ENCODE measurements at places on chromosomes 4 and X.
A peak's percentile ranks its signal among the peaks of the same experiment; 100 is the strongest.

- DNase-seq, result no peak
Observed at GRCh38 chr4:146087856-146088255, 87.7 kb upstream of the LSM6 start.

DNA sequence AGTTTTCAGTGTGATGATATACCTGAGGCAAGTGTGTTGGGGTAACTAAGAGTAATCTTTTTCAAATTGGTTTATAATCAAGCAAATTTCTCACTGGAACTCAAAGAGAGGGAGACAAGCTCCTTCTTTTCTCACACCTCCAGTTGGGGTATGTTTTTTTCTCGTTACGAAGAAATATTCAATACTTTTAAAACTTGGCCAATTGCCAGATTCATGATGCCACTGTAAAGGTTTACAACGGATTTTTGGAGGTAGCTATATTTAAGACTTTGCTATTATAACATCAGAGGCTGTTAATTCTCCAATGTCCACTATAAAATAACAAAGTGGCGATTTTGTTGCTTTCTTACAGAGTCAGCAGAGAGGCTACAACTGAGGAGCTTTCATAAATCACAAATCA lies 49.2 kb upstream of the ATP8A1 start:
- DNase-seq, result no peak

DNA sequence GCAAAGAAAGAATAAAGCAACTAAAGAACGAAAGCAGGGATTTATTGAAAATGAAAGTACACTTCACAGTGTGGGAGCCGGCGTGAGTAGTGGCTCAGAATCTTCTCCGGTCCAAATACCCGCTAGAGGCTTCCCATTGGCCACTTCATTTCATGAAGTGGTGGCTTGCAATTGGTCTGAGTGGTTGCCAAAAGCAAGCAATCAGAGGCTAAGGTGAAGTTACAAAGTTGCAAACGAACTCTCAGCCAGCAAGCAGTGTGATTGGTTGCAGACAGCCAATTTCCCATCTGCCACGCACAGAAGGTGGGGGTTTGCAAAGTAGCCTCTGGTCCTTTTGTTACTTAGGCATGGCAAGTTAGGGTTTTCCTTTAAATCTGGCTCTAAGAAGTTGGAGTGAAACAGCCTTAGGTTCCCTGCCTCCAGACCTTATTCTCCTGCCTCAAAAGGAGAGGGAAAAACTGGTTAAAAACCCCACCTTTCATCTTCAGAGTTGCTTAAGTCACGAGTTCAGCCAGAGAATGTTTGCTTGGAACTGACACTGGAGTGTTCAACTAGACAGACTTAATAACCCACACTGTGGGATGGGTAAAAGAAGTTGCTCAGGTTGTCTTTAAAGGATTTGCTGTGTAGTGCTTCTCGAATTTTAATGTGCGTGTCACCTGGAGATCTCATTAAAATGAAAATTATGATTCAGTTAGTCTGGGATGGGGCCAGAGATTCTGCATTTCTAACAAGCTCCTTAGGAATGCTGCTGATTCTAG lies 6.9 kb upstream of the CLOCK start:
- no peak for DNase-seq

DNA sequence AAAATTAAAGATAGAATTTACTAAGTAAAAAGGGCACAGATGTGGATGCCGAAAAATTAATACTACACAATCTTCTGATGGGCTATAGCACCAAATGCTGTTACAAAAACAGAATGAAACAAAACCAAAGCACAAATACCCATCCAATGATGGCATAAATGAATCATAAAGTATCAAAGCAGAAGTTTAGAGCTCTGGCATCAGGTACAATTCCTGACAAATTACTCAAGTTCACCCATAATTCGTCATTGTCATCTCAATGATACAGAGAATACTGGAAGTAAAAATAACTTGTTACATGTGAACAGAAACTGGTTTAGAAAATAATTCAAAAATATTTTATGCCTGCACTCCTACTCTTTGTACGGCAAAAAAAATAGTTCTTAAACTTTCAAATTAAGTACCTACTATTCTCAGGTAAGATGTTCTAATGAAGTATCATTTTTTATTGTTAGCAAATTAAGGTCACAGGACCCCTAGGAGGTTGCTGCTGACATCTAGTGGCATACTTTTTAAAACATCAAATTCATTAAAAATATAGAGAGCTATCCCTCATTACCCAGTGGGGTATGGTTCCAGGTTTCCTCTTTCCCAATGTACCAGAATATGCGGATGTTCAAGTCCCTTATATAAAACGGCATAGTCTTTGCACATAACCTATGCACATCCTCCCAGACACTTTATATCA lies 126.1 kb downstream of the INPP4B start:
- DNase-seq, result no peak

DNA sequence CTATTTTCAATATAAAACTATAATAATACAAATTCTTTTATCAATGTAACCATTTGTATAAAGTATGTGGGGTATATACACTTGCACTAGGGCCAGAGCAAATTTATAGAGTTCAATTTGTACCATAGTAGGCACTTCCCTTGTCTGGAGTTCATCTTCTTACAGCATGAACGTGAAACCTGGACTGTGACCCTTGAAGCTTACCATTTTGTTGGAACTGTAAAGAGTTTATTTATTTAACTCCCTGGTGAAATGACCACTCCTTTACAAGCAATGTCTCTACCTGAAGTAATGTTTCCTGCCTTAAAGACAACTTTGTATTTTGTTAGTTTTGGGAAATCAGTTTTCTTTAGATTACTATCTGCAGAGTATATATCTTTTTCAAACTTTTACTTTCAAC lies 188.2 kb downstream of the ARAP2 start:
- DNase-seq, result no peak

DNA sequence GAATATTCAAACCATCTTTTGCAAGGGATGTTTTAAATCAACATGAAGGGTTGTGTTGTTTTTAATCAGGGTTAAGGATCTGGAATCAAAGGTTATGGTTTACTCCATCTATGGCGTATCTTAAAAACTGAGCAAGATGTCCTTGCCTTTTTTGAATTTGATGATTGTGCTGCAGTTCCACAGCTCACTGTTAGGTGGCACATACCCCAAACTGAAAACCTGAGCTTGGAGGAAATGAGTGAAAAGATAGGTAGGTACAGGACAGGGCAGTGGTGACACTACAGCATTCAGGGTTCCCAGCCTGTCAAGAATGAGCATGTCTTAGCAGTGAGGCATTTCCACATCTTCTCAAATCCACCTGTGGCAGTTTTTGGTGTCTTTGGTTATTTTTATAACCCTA lies 13.1 kb upstream of the EOLA1 start:
- DNase-seq, result no peak

- DNase-seq, result no peak
Observed at GRCh38 chrX:39504850-39505259, 592.9 kb downstream of the BCOR start.

- no peak for DNase-seq
Observed at GRCh38 chrX:106919932-106920452, at the start of gene CLDN2. Gene CLDN2, plus strand, starts transcription at chrX:106920402. Its CDS starts 7,827 bp downstream, at chrX:106928229.

DNA sequence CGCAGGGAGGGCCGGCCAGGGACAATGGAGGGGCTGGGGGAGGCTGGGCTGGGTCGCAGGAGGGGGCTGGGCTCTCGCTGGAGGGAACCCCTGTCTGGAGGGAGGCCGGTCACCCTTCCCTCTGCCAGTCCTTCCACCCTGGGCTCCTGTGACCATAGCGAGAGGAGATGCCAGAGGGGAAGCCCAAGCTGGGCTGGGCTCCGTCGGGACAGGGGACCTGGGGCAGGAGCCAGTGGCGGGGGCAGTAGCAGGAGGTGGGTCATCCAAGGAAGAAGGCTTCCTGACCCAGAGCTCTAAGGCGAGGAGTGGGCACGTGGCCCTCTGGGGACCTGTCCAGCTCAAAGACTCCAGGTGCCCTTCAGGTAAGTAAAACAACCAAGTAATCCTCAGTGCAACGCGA lies 16.9 kb downstream of the CTAG1B start:
- DNase-seq, result no peak

GRCh38 chrX:40079572-40079971 lies 18.2 kb downstream of the BCOR start:
- DNase-seq, result no peak

GRCh38 chr4:118817178-118817930 lies 18.6 kb downstream of the SEC24D start:
- no peak for DNase-seq

DNA sequence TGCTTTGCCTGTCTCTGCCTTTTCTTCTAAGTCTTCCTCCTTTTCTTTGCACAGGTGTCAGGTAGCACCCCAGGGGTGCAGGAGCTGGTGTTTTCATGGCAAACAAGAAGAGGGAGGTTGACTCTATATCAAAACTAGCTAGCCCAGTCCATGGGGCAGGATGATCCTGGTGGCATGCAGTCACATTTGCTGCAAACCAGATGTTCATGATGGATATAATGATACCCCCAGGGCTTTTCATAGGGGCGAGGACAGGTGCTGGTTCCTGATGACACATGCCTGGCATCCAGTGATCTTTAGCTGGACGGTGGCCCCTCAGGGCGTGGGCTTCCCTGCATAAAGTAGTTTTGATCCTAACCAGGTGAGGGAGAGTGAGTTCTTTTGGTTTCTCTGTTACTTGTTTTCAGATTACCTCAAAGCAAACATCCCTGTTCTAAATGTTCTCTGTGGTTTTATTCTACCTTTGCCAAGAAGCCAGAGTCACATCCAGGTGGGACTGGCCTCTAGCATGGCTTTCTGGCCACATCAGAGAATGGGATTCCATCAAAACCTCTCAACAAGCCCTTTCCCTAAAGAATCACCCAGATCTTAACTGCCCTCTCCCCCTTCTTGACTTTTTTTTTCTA lies 11.2 kb upstream of the UBA6 start:
- no peak for DNase-seq

- no peak for DNase-seq
Observed at GRCh38 chrX:341541-342101, 23.0 kb upstream of the GTPBP6 start.

GRCh38 chr4:112938461-112939058 lies 110.9 kb upstream of the ANK2 start:
- no peak for DNase-seq

GRCh38 chr4:185019456-185020292 lies 1.4 kb downstream of the HELT start:
- no peak for DNase-seq

GRCh38 chr4:148779771-148780170 lies 337.6 kb upstream of the NR3C2 start:
- DNase-seq, result no peak

- no peak for DNase-seq
Observed at GRCh38 chr4:85744950-85745349, 270.0 kb downstream of the ARHGAP24 start.

DNA sequence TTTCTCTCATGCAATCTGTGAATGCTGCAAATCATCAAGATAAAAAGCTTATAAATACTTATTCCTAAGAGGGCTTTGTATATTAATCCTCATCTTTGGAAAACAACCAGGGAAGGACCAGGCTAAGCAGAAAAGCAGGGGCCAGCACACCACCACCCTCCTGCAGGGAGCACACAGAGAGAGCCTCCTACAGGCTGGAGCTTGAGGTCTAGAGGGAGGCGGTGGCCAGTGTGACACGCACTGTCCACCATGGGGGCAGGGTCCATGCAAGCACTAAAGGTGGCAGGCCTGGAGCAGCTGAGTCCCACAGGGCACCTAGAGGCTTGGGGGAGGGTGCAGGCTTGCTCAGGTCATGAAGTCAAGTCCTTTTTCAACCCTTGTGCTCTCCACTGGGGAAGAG lies 236.9 kb downstream of the TACR3 start:
- no peak for DNase-seq

DNA sequence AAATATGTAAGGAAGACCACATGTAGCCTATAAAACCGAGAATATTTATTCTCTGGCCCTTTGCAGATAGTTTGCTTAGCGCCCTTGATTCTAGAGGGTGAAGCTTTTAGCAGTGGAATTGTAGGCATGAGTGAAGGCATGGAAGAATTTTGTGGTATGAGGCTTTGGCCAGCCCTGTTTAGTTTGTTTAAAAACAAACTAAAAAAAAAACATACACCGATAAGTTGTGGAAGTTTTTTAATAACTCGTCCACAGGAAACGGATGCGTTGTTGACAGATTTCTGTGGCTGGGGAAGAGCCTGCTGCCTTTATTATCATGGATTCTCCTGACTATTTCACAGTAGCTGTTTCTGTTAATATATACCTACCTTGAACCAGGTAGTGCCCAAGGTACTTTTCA lies 194.7 kb upstream of the LNX1 start:
- DNase-seq, result no peak

- no peak for DNase-seq
Observed at GRCh38 chrX:138723301-138723700, 11.8 kb upstream of the FGF13 start.

GRCh38 chr4:138562544-138562991 lies 320.4 kb upstream of the SLC7A11 start:
- DNase-seq, result no peak

DNA sequence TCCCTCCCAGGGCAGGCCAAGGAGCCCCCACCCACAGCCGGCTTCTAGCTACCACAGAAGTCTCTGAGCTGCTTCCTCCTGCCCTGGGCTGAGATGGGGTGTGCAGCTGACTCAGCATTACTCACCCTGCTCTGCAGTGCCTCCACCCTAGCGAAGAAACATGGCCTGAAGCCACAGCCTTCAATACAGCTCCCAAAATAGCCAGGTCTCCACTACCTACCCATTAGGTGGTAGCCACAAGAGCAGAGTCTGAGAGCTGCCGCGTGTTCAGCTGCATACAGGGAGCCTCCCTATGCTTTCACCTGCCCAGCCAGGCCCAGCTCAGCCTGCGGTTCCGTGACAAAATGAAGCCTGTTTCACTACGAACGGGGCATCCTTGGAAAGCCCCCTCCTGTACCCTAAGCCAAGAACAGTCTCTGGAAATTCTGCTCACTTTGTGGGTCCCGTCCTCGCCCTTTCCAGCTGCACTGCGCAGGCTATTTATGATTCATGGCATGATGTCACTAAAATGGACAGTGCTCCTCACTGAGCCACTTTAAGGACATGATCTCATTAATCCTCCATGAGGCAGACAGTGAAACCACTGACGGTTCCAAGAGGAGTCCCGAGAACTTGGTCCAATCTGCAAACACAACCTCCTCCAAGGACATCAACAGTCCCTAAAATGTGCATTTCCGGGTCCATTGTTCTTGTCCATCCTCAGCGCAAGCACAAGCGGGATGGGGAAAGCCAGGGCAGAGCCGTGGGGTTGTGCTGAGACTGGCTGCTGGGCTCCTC lies 20.2 kb downstream of the WDR1 start:
- DNase-seq, result peak; percentile 15

GRCh38 chr4:175470131-175470530 lies 341.9 kb downstream of the GPM6A start:
- no peak for DNase-seq

DNA sequence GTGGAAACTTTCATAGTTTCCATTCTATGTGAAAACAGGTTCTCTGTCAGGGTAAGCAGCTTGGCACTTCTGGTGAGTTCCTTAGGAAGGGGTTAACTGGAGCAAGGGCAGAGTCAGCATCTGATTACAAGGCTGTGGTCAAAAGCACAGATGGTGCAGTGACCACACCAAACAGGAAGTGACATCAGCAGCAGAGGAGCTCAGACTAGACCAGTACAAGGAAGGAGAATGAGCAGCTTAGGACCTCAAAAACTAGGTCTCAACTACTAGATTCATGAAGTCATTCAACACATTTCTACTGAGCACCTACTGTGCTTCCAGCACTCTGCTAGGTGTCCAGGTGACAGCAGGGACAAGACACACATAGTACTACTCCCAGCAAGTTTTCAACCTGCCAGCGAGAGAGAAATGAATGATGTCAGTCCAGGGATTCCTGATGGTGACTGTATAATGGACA lies 130.2 kb downstream of the AMELX start:
- DNase-seq, result no peak

GRCh38 chr4:8401665-8402064 lies 38.9 kb downstream of the ACOX3 start:
- no peak for DNase-seq
